ENCODE measurements at places on chromosomes 6 and 20.

- DNase-seq = no peak
These were observed 24.9 kb upstream of the NT5E start for GRCh38 chr6:85424981-85425380.

DNA sequence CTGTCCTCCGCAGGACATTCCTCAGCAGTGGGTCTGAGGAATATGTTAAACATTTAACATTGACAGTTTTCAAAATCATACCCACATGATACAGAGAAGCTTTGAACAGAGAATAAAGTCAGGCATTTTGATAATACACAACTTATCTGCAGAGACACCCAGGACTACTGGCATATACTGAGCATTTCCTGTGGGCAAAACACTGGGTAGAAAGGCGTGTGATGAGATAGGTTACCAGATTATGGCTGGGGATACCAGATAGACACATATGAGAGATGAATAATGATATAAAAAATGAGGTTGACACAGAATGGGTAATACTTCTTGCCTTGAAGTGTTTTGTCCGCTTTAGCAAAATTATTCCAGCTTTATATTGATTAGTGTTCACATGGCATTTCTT lies 31.4 kb upstream of the TRIM26 start:
- no peak for DNase-seq

GRCh38 chr6:144471986-144472385 lies 186.9 kb downstream of the UTRN start:
- DNase-seq = no peak

GRCh38 chr6:3333263-3333662 lies 74.5 kb downstream of the PSMG4 start:
- DNase-seq = no peak

DNA sequence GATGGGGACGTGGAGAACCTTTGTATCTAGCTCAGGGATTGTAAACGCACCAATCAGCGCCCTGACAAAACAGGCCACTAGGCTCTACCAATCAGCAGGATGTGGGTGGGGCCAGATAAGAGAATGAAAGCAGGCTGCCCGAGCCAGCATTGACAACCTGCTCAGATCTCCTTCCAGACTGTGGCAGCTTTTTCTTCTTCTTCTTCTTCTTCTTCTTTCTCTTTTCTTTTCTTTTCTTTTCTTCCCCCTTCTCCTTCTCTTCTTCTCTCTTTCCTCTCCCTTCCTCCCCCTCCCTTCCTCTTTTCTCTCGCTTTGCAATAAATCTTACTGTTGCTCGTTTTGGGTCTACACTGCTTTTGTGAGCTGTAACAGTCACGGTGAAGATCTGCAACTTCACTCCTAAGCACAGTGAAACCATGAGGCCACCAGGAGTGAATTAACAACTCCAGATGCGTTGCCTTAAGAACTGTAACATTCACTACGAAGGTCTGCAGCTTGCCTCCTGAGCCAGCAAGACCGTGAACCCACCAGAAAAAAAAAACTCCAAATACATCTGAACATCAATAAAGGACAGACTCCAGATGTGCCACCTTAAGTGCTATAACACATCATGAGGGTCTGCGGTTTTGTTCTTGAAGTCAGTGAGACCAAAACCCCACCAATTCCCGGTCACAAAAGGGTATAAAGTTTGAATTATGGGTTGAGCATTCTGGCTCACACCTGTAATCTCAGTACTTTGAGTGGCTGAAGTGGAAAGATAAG lies 19.6 kb upstream of the SERPINB1 start:
- DNase-seq = no peak

DNA sequence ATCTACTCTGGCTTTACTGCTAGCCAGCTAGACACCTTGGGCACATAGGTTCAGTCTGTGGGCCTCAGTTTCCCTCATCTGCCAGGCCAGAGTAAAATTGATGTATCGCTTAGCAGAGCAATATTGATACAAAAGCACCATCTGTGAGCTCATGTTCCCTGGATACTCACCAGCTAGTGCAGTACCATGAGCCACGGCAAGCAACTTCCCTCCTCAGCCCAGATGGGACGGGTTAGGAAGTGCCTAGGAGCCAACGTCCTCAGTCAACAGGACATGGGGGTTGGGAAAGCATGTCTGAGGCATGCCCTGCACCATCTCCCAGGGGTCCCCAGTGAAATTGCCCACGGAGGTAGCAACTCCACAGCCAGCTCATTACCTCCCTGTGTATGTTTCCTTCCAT lies 258.3 kb downstream of the ANKRD60 start:
- DNase-seq = no peak

DNA sequence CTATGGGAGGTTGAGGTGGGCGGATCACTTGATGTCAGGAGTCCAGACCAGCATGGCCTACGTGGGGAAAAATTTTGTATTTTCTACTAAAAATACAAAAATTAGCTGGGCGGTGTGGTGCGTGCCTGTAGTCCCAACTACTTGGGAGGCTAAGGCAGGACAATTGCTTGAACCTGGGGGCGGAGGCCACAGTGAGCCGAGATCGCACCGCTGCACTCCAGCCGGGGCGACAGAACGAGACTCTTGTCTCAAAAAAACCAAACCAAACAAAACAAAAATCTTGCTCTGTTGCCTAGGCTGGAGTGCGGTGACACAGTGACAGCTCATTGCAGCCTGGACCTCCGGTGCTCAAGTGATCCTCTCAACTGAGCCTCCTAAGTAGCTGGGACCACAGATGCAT lies 16.2 kb downstream of the OR2W1 start:
- DNase-seq = no peak

- DNase-seq = peak; percentile 17
These were observed 477 bp upstream of the ITPA start for GRCh38 chr20:3208786-3209256.

DNA sequence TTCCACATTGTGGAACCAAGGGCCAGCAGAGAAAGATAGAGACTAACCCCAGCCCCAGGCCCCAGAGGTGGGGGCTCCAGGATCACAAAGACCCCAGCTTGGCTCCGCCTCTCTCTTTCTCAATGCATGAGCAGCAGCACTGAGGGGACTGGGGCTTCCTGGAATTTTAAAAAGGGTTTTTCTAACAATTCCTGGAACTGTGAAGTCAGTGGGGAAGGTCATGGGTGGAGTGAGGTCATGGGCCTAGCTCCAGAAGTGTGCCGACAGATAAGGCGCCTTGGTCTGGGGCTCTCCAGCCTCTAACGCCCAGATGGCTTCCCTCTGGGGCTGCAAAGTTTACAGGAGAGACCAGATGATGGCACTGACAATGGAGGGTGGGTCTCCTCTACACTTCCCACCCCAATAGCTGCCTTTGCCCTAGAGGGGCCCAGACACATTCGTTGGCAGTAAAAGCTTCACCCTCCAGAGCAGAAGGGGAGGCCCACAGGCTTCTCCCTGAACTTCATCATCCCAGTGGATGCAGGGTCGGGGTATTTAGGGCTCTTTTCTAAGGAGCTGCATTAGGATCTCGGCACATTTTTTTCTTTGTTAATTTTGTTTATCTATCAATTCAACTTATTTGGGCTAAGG lies 46.9 kb upstream of the CD93 start:
- DNase-seq = peak; percentile 79

- DNase-seq = no peak
These were observed 42.4 kb upstream of the GCLC start for GRCh38 chr6:53587291-53587690.

GRCh38 chr6:74145931-74146330 lies 449.9 kb downstream of the CD109 start:
- DNase-seq = no peak

GRCh38 chr6:74249658-74250057 lies 553.7 kb downstream of the CD109 start:
- DNase-seq = no peak

GRCh38 chr20:52820641-52821292 lies 151.4 kb upstream of the TSHZ2 start:
- DNase-seq = no peak

DNA sequence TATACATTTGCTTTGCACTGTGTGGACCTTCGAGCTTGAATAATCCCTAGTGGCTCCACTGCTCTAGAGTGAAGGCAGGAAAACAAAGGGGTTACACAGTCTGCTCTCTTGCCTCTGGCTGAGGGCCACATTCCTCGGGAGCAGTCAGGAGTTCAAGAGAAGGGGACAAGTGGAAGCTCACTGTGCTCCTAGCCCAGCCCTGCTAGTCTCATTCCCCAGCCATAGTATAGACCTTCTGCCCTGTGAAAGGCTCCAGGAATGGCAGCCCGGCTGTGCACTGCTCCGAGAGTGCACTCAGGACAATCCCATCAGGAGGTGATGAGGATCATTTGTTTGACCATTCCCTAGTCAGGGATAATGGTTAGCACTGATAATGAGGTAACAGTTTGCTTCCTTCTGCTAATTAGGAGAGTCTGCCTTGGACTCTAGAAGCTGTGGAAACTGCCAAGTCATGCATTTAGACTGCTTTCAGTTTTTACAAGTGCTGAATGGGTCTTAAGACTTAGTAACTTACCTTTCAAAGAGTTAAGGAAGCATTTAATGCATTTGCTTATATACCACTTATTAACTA lies 8.5 kb downstream of the IYD start:
- DNase-seq = no peak

GRCh38 chr6:105680131-105680530 lies 277.2 kb upstream of the PREP start:
- no peak for DNase-seq

- no peak for DNase-seq
These were observed 139.3 kb downstream of the RFPL4B start for GRCh38 chr6:112486454-112486853.

- DNase-seq = no peak
These were observed 5.6 kb downstream of the CYP24A1 start for GRCh38 chr20:54167909-54168872.

- DNase-seq = no peak
These were observed 97.6 kb downstream of the FIG4 start for GRCh38 chr6:109788687-109789086.

GRCh38 chr6:3797231-3798054 lies 45.9 kb upstream of the PXDC1 start:
- DNase-seq = no peak

- no peak for DNase-seq
These were observed 105.3 kb upstream of the SLC22A16 start for GRCh38 chr6:110581679-110582078.

- no peak for DNase-seq
These were observed 15.4 kb upstream of the TNFAIP3 start for GRCh38 chr6:137851669-137852068.

- DNase-seq = no peak
These were observed 288.0 kb upstream of the AGPAT4 start for GRCh38 chr6:161561908-161562307.

GRCh38 chr20:41960166-41960565 lies 342.0 kb upstream of the CHD6 start:
- no peak for DNase-seq

DNA sequence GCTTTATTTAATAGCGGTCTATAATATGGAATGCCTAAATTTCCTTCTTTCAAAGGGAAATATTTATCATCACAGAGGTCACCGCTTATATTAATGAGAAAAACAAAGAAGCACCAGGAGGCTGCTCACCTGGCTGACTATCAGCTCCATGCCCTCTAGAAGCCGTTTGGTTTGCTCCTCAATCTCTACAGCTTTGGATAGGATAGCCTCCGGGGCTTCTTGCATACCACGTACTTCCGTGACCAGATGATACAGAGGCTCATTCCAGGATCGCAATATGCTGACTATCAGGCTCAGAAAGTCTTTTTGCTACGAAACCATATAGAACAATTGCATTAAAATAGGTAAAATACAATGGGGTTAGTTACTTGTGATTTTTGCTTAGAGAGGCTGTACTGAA lies 6.8 kb downstream of the PRL start:
- no peak for DNase-seq

GRCh38 chr6:111992851-111993250 lies 61.1 kb upstream of the CCN6 start:
- DNase-seq = peak; percentile 7

- DNase-seq = no peak
These were observed 555.4 kb upstream of the AGPAT4 start for GRCh38 chr6:161829291-161829729.

DNA sequence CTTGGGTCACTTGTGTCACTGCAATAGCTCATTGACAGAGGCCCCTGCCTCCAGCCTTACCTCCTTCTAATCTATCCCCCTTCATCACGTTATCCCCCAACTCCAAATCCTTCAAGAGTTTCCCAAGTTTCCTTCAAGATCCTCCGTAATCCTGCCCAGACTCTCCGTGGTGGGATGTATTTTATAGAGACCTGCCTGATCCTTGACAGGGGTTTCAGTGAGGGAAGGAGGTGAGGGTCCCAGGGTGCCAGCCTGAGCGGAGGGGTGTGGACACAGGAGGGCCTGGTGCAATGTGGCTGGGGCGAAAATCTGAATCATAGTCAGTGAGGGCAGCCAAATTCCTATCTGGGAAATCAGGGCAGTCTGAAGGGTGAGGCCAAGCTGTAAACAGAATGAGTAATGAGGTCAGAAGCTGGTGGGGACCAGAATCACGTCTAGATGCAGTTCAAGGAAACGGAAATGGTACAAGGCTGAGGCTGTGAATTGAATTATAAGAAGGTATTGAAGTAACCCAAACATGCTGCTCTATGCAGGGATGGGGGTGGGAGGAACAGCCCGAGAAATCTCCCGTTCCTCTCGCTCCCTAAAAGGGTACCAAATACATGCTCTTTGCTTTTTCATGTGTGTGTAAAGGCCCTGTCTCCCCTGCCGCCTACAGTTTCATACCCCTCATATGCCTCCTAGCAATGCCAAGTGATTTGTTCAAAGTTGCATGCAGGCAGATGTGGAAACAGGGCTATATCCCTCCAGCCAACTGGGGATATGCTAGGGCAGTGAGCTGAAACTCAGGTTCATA lies 35.4 kb upstream of the PIM1 start:
- DNase-seq = no peak

DNA sequence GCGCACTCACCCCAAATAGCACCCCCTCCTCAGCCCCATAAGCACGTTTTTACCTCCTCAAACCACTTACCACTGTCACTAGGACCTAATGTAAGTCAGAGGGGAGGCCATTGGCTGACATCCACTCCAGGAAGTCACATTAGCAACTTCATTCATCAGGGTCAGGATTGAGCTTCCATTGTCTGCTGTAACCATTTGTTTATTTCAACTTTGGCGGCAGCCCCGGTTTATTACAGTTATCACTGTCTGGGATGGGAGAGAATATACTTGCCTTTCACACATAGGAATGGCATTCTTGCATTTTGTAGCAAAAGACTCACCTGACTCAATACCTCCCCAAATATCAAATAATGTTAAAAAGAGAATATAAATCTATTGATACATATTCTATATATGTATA lies 38.3 kb downstream of the MAFB start:
- DNase-seq = no peak

DNA sequence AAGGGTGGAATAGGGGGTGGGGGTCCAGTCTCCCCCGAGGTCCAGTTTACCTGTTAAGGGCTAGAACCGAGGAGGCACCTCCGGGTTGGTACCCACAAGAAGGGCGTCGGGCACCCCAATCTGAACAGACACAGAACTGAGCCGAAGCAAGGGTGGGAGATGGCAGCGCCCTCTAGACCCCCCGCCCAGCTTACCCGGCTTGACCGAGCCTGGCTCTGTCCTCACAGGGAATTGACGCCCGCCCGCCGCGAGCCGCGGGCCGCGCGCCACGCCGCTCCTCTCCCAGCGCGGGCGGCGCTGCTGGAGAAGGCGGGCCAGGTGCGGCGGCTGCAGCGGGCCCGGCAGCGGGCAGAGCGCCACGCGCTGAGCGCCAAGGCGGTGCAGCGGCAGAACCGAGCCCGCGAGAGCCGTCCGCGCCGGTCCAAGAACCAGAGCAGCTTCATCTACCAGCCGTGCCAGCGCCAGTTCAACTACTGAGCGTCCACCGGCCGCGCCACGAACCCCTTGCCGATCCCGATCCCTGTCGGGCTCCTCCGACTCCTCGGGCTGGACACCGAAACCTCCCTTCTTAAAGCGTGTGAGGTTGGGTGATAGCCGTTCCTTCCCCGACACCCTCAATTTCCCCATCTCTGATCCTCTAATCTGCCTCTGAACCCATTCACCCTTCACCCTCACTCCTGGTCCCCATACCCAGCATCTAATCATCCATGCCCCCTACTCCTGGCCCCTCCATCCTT lies 5.9 kb downstream of the TP53INP2 start:
- DNase-seq = peak; percentile 28
